Nucleus accumbens (tissue), 56 donors: ENCODE measurements at places on chromosomes 12 and 14.

- DNase-seq, result no peak
Observed at GRCh38 chr12:40223646-40224045, 1.2 kb upstream of the LRRK2 start.

DNA sequence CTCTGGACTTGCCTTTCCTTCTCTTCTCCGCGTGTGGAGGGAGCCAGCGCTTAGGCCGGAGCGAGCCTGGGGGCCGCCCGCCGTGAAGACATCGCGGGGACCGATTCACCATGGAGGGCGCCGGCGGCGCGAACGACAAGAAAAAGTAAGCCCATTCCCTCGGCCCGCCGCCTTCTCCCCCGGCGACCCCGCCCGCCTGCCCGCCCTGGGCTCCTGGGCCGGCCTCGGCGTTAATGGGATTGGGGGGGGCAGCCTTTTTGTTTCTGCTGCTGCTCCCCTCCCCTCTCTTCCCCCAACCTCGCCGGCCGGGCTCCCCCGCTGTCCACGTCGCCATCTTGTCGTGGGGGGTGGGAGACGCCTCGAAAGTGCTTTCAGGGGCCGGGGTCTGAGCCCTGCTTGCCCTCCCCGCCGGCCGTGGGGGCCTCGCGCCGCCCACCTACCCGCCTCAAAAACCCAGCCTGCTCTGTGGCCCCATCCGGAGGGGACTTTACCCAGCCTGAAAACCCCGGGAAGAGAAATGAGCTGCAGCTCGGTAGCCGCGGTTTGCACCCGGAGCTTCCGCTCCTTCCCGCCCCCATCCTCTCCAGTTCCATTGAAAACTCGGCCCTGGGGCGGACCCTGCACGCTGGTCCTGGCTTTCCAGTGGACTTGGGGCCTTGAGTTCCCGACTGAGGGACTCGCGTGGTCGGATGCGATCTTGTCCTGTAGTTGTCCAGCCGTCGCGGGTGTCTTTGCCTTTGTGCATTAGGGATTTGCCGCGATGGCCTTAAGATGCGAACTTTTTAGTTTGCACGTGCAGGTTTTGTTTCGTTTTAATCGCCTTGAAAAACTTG, 598 bp downstream of the HIF1A start:
- DNase-seq, result peak; percentile 71

GRCh38 chr14:34582117-34582680, 42.7 kb upstream of the EAPP start:
- no peak for DNase-seq

DNA sequence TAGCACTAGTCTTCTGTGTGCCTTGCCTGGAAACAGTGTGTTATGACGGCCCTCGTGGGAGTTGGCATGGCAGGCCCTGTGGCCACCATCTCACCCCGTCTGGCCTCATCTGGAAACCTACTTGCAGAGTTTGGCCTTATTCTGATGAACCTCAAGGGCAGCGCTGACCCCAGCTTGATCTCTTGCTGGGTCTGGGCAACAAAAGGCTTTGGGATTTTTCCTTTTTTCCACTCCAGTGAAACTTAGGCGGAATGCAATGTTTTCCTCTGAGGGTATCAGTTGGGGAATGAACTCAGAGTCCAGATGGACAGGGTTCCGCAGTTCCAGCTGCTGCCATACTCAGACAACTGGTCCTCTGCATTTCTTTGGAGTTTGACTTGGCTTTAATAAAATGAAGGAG, 15.9 kb downstream of the CACNA1C start:
- no peak for DNase-seq

- DNase-seq, result no peak
Observed at GRCh38 chr12:54624315-54625279, 10.1 kb downstream of the LACRT start.

DNA sequence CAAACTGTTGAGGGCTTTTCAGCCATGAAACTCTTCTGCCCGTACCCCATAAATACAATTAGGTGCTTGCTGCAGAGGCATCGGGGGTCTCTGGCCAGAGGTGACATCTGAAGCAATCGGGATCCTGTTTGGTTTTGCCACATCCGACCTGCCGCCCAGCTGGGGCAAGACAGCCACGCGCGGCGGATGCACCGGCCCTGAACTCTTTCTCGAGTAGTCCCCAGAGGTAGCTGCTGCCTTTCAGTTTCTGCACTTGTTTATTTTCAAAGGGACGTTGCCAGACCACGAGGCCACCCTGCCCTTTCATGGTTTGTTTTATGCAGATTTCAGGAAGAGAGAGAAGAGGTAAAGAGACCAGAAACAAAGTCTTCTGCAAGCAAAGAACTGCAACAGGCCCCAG, 10.6 kb upstream of the MLXIP start:
- no peak for DNase-seq

DNA sequence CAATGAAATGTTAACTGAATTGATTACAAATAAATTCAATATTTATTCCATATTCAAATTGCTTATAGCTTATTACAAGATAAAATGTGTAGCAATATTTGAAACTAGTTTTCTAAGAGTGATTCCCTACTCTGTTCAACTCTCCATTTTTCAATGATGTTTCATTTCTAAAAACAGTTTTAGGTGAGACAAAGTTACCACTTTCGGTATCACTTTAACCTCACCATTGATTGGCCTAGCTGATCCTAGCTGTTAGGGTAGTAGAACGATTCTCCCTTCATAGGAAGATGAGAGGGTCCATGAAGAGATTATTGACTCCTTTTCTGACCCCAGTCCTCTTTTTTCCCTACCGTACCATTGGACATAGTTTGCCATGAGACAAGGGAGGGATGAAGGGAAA, 373.3 kb downstream of the PRKD1 start:
- DNase-seq, result no peak
